AML-193 (cell line): ENCODE measurements at places on chromosomes 12 and 14.

- no peak for DNase-seq
Measured at GRCh38 chr12:104480012-104480411, 23.3 kb downstream of the CHST11 start.

- no peak for DNase-seq
Measured at GRCh38 chr12:50404307-50404706, 3.6 kb downstream of the LARP4 start.

DNA sequence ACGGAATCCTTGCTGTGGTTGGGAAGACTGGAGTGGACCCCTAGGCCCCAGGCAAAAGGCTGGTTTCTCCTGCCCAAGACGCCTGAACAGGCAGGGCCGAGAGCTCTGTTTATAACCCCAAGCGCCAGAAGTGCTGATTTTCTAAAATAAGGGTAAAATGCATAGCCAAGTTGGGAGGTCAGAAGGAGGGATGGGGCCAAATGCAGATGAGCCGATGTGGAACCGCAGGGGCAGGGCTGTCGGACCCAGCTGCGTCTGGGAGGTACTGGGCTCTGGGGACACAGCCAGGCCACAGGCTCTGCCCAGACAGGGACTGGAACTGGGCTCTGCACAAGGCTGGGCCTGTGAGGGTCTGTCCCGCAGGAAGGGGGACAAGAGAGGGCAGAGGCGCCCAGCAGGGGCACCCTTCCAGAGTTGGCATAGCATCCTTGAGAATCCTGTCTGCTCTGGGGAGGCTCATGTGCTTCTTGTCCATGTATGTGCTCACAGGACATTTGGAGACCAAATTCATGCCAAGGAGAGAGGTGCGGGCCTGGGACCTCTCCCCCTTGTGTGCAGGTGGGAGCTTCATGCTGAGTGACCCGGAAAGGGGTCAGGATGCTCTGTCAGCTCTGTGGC lies 49.1 kb downstream of the JAG2 start:
- DNase-seq = no peak

GRCh38 chr12:55043542-55043941 lies 23.8 kb downstream of the NEUROD4 start:
- DNase-seq = peak; percentile 81

DNA sequence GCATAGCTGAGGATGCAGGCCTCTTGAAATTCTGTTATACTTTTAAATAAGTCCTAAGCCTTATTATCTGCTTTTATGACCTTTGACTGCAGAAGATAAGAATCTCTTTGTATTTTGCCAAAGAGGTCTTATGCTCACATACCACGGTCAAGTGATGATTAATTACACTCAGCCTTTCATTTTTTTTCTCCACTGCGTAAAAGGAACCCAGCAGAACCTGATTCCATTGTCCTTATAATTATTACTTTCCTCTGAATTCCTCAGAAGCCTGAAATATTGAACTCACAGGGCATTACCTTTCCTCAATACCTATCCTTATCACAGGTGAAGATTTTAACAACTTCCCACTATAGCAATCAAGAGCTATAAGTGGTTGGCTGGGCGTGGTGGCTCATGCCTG lies 498.7 kb upstream of the RPL10L start:
- DNase-seq = no peak

DNA sequence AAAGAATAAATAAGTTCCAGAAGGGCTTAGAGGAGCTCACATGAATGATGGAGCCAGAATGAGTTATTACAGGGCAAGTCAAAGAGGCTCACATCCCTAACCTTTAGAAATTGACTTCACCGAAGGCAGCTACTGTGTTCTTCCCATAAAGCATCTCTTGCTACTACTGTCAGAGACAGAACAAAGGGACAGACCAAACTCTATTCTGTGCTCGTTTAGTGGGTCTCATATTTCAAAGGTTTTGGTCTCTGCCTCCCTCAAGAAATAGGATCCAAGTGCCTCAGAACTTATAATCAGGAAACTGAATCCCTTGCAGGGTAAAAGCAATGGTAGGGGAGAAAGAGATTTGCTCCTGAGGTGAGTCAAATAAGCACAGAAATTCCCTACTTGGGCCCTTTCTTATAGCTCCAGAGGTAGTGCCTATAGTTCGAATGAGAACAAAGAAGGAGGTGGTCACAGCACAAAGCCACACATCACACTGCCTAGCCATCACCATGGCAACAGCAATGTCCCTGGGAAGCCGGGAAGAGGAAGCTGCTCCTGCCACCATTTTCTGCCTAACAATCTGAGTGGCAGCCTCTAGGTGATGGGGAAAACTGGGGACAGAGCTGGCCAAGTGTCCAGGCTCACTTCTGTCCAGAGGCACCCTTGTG lies 294.9 kb downstream of the FOXN3 start:
- DNase-seq = no peak

DNA sequence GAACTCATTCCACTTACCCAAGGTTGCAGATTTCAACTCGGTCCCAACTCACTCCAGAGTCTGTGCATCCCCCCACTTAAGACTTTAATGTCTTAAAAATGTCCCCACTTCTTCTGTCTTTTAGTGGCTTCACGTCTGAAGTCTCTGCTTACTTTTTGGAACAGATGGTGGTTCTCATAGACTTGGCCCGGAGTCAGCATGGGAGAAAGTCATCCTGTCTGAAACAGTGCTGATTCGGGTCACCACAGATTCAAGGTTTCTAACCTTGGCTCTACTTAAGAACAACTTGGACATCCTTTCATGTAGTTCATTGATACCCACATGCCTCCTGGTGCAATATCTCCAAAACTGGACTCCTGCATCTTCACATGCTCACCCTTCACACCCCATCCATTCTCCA lies 26.0 kb downstream of the CHST11 start:
- DNase-seq = no peak

DNA sequence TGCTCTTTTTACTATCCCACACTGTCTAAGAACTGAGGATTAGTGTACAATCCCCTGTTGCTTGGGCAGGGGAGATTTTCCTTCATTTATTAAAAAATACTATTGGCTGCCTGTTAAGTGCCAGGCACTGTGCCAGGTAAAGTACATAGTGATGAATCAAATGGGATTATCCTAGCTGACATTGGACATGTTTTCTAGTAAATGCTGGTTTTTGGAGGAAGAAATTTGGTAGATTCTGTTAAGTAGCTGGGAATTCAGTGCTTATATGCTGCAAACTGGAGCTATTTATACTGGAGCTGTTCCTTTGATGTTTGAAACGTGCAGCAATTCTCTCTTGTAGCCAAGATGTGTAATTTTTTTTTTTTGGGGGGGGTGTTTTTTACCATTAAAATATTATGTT lies 299.6 kb downstream of the EMP1 start:
- no peak for DNase-seq

DNA sequence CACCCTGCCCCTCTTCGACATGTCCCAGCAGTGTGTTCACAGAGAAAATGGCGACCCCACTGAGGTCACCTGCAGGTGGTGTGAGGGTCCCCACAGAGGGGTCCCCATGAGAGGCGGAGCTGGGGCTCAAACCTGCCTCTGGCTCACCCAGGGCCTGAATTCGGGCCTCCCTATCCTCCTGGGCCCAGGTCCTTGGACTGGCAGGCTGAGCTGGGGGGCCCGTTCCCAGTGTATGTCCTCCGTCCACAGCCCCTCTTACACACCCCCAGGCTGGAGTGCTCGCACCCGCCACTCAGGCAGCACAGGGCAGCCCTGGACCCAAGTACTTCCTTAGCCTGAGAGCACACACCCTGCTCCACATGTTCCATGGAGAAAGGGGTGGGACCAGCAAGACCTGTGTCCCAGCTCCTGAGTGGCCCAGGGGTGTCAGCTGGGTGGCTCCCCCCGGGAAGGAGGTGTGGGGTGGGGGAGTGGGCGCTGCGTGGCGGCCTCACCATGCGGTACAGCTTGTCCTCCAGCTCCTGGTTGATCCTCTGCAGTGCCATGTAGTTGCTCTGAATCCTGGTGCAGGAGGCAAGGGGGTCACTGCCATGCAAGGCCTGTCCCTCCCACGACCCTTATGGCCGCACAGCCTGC lies 42.6 kb downstream of the BEGAIN start:
- no peak for DNase-seq

DNA sequence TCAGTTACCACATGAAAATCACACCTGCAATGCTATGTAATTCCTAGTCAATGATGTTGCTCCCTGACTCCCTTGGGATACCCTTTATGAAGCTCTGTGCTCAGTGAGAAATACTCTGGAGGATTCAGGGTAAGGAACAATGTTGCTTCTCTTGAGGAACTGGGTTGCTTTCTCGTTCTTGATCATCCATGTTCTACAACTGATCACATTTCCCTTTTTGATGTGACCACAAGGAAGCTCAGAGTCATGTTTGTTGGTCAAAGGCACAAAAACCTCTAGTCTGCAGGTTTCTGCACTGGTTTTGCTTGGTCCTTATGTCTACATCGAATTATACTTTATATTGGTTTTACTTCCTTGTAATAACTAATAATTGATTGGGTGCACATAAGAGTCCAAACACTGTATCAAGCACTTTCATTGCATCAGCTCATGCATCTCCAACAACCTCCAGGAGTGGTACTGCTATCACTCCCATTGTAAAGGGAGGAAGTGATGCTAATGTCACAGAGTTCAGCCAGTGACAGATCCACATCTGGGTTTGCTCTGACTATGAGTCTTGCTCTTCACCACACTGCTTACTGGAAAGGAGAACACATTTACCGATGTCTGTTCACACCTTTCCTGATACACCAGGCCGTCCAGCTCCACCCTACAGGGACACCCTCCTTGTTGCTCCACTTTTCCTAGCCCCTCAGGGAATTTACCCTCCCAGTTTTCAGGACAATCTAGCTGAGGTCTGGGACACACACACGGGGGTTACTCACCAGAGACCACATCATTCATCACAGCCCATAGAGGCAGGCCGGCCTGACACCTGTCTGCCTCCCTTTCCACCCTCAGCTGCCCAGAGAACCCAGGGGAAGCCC lies 41.0 kb downstream of the CMKLR1 start:
- DNase-seq = no peak

DNA sequence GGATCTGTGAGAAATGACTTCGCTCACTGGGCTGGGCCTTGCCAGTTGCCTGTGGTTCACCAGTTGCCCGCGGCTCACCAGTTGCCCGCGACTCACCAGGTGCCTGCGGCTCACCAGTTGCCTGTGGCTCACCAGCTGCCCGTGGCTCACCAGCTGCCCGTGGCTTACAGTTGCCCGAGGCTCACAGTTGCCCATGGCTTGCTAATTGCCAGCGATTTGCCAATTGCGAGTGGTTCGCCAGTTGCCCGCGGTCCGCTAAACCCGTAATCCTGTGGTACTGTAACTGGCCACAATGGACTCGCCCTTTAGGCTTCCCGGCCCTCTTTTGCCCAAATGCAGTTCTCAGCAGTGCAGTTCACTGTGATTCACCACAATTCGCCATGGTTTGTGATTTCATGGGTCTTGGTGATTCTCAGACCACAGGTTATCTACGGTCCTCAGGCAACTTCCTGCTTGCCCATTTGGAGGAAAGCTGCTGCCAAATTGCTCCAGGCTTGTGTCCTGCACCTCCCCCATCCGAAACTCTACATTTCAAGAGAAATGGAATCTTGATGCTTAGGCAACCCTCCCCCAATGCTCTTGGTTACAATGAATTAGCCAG lies 15.0 kb upstream of the MEG3 start:
- DNase-seq = no peak

DNA sequence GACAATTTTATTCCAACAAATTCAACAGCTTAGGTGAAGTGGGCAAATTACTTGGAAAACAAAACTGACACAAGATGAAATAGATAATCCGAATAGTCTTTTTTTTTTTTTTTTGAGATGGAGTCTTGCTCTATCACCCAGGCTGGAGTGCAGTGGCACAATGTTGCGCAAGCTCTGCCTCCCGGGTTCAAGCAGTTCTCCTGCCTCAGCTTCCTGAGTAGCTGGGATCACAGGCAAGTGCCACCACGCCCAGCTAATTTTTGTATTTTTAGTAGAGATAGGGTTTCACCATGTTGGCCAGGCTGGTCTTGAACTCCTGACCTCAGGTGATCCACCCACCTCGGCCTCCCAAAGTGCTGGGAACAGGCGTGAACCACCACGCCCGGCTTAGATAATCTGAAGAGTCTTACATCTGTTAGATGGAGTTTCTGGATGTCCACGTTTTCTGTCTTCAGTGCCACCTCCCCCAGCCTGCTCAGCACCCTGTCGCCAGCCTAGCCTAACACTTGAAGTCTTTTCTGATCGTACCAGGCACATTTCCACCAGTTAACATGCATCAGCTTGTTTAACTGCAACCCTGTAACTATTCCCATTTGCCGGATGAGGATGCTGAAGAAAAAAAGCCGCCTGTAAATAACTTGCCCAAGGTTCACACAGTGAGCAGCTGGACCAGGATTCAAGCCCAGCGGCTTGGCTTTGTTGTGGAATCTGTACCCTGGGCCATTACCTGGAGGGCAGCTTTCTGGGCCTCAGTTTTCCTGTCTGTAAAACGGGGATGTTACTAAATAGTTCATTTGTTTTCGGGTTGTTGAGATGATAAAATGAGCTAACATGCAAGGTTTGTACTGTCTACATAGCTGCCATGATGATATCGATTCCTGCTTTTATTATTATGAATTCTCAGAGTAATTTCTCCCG lies 26.4 kb downstream of the FBRSL1 start:
- DNase-seq = no peak

DNA sequence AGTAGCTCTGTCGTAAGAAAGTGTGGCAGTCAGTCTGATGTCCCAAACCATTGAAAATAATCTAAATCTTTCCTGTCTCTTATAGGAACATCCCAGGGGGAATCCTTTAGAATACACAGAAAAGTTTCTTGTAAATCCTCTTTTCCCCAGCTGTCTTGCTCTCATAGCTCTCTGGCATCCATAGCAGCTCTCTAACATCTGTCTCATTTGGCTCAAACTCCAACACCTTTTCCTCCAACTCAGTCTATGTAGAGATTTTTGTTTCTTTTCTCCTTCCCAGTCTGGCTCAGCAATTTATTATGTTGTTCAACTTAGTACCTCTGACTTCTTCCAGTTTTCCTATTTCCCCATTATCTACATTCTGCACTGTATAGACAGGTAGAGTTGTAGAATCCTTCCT lies 84.4 kb upstream of the NEDD1 start:
- no peak for DNase-seq

GRCh38 chr14:63707216-63707615 lies 20.6 kb downstream of the SGPP1 start:
- no peak for DNase-seq

GRCh38 chr14:24057867-24058259 lies 6.1 kb downstream of the CARMIL3 start:
- DNase-seq = no peak

DNA sequence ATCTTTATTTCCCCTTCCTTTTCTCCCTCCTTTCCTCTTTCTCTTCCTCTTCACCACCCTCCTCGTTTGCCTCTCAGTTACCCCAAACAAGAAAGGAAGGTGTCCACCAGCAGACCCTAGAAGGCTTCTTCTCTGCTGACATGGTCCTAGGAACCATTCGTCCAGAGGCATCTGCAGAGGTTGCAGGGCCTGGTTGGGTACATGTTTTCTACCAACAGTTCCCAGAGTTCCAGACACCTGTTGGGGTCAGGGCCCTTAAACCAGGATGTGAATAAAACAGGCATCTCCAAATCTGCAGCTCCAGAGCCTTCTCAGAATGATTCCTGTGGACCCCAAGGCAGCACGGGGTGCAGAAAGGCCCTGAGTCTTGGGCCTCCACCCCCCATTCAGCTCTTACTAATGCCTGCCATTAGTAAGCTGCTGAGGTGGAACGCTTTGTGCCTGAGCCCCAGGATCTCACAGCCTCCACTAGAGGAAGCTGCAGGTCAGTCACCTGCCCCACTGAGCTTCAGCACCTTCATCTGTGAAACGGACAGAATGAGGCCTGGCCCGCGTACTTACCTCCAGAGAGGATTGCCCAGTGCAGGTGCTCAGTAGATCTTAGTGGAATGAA lies 130.4 kb downstream of the DICER1 start:
- no peak for DNase-seq
